SJCRH30 (cell line): ENCODE measurements at places on chromosomes 11 and 22. TPM values are rescaled to one million over a fixed set of nuclear protein-coding genes. Genes with fewer than 3 reads are reported as not detected.

DNA sequence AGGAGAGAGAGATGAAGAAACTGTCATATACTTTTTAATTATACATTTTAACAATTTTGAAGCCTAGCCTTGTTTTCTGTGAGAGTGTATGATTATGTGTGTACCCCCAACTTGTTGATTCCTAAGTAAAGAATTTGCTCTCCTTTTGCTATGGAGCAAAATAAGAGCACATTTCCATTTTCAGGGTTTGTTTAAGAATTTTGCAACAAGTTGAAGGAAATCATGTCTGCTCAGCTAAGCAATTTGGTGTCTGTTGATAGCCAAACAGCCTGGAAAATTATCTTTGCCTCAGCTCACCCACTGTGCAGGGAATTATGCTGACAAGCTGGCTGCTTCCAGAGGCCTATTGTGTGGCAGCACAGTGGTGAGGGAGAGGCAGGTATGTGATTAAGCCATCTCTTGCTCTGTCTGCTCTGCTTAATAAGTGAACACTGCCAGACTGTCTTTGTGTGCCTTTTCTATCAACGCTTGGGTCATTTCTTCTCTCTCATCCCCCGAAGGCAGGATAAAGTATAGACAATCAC, 135.1 kb upstream of the TTC12 start:
- no peak overlapping the region for H3K4me3 ChIP-seq
- no peak overlapping the region for H3K27ac ChIP-seq
- no peak for DNase-seq
- peaks cover 41% of the 10 kb centered on the region for H3K4me1 ChIP-seq
- H3K27me3 ChIP-seq = no peaks in the 10 kb centered on the region

DNA sequence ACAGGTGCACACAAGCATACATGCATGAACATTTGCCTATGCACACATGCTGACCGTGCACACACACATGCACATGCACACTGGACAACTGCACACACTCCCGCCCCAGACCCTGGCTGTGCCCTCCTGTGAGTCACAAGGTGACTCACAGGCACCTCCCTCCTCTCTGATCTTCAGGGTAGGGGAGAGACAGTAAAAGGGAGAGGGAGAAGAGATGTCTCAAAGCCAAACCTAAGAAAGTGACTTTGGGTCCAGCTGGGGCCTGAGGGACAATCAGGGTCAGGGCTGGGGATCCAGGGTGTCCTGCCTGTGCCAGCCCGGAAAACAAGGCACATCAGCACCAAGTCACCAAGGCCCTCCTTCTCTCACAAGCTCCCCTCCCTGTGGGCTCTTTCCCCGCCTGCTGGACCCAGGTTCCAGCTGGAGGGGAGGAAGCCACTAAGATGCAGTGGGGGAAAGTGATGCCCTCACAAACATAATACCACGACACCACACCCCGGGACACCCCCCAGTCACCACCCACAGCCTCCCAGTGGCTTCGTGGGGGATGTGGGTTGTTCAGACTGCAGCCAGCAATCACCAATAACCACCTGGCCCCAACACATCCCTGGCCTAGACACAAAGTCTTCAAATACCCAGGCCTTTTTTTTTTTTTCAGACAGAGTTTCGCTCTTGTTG, 39.3 kb downstream of the PDGFB start:
- H3K27ac ChIP-seq = no peak overlapping the region
- no peaks in the 10 kb centered on the region for H3K36me3 ChIP-seq
- no peaks in the 10 kb centered on the region for H3K27me3 ChIP-seq
- DNase-seq = peak; percentile 24
- H3K4me3 ChIP-seq = no peak overlapping the region

DNA sequence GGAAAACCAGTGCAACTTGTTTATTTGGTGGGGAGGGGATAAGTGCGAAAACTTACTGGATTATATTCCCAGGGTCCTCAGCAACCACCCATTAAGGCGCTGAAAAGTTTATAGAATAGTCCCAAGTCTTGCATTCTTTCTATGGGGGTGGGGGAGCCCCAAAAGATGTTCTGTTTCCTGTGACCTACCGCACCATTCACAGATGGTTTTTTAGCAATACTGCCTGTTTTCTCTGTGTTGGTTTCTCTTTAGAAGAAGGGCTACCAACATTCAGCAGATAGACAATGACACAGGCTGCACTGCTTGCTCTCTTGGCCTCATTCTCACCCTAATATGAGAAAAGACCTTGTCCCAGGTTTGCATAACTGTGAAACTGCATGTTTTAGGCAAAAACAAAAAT, 86.5 kb downstream of the FAM76B start:
- DNase-seq = no peak
- no peaks in the 10 kb centered on the region for H3K27me3 ChIP-seq
- H3K4me3 ChIP-seq = no peak overlapping the region
- no peaks in the 10 kb centered on the region for H3K36me3 ChIP-seq

DNA sequence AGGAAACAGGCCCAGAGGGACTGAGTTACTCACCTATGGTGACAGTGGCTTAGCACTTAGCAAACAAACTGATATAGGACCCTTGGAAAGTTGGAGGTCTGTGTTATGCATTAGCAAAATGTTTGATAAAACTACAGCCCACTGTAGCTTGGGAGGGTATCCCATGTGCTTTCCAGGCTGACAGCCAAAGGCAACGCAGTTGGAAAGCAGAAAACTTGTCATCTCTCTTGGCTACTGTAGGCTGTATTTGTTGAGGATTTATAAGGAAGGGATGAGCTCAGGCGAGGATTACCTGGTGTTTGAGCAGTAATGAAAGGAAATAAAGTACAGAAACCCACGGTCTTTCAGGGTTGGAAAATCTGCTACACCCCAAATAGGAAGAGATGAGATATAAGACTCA, 23.8 kb downstream of the SDHAF2 start:
- no peaks in the 10 kb centered on the region for H3K27me3 ChIP-seq
- no peaks in the 10 kb centered on the region for H3K4me1 ChIP-seq
- H3K36me3 ChIP-seq = peaks cover 12% of the 10 kb centered on the region; the same call in 1 of the 2 replicates
- no peak overlapping the region for H3K4me3 ChIP-seq
- no peak overlapping the region for H3K27ac ChIP-seq
- DNase-seq = no peak

DNA sequence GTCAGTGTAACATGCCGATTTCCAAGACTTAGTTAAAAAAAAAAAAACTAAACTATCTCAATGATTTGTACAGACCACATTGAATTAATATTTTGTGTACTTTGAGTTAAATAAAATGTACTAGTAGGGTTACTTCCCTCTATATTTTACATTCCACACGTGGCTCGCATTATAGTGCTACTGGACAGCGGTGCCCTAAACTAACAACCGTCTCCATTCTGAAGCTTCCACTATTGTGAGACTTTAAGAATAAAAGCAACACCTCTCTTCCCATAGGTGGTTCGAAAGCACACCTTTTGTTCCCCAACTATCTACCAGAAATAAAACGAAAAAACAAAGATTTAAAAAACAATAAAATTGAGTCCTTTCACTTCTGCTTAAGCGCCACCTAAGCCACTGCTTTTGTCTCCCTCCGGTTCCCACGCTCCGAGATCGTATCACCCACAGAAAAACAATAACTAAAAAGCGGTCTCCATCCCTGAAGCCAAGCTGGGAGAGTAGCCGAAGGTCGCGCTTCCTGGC, 380 bp upstream of the TTC17 start:
- no peaks in the 10 kb centered on the region for H3K27me3 ChIP-seq
- no peaks in the 10 kb centered on the region; the same call in 1 of the 2 replicates for H3K36me3 ChIP-seq
- H3K4me3 ChIP-seq = peak overlapping the region; percentile 95
- no peak for DNase-seq
- H3K27ac ChIP-seq = peak overlapping the region; percentile 94

The LGALS1 gene
- 671 and 890 TPM in 2 replicates for total RNA-seq

The LRRC32 gene
- total RNA-seq = 0.15 and 0.30 TPM in 2 replicates

The CD3E gene
- not detected in 2 replicates for total RNA-seq

The BARX2 gene
- 0.06 and 0.18 TPM in 2 replicates for total RNA-seq

DNA sequence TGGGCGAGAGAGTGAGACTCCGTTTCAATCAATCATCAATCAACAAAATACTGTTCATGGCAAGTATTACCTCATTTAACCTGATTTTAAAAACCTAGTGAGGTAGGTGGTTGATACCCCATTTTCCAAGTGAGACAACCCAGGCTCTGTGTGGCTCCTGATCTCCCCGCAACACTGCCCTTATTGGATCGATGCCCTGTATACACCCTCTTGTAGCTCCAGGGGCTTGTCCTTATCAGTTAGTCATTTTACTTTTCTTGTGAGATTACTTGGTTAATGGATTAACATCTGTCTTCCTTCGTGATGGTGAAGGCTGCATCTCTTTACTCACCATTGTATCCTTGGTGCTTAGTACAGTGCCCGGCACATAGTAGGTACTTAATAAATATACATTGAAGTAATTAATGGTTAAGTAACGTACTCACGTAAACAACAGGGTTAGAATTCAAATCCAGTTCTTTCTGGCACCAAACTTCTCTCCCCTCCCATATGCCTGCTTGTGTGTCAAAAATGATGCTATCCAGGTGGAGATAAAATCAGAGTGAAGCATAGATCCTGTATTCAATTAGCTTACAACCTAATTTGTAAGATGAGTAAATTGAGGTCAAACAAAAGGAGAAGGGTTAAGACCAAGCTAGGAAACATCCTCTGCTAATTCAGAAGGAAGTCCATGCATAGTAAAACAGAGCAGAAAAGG, 1.8 kb upstream of the PRG2 start:
- no peaks in the 10 kb centered on the region for H3K4me1 ChIP-seq
- H3K27me3 ChIP-seq = peaks cover 12% of the 10 kb centered on the region
- H3K36me3 ChIP-seq = no peaks in the 10 kb centered on the region
- no peak overlapping the region for H3K4me3 ChIP-seq
- H3K27ac ChIP-seq = no peak overlapping the region
- DNase-seq = no peak

The CD3G gene
- total RNA-seq = not detected in 2 replicates

DNA sequence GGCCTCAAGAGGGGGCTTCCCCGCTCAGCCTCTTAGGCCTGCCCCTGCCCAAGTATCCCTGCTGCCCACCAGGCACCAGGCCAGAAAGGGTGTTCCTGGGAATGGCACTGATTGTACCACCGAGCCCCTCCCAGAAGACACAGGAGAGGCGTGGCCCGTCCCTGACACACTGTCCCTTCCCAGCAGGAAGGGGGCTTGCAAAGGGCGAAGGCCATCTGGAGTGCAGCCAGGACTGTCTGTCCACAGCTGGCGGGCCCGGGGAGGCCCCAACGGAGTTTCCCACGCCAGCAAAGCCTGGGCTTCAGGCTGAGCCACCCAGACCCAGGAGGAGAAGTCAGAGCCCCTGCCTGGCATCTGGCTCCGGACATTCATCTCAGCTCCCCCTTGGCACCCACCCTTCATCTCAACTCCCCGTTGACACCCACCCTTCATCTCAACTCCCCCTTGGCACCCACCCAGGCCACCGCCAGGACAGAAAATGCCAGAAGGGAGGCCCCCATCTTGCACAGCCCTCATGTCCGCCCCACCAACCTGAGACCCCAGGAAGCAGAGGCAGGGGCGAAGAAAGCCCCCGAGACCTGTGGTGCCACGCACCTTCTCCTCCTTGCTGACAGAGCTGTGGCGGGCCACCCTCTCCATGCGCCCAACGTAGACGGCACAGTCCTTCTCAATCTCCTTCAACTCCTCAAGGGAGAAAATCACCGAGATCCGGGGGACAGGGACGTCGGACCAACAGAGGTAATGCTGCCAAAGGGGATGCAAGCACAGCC, 19.4 kb downstream of the TUBGCP6 start:
- H3K27me3 ChIP-seq = no peaks in the 10 kb centered on the region
- peaks cover 51% of the 10 kb centered on the region for H3K36me3 ChIP-seq
- no peak overlapping the region for H3K4me3 ChIP-seq
- no peak for DNase-seq

GRCh38 chr11:112805658-112806057, 155.6 kb upstream of the NCAM1 start:
- H3K4me1 ChIP-seq = peaks cover 30% of the 10 kb centered on the region
- H3K36me3 ChIP-seq = no peaks in the 10 kb centered on the region
- H3K27ac ChIP-seq = peak overlapping the region; percentile 94
- no peak overlapping the region for H3K4me3 ChIP-seq

The CRYBA4 gene
- total RNA-seq = 0.22 TPM in 1 of 2 replicates, not detected in the other

The MRGPRE gene
- not detected in 2 replicates for total RNA-seq

DNA sequence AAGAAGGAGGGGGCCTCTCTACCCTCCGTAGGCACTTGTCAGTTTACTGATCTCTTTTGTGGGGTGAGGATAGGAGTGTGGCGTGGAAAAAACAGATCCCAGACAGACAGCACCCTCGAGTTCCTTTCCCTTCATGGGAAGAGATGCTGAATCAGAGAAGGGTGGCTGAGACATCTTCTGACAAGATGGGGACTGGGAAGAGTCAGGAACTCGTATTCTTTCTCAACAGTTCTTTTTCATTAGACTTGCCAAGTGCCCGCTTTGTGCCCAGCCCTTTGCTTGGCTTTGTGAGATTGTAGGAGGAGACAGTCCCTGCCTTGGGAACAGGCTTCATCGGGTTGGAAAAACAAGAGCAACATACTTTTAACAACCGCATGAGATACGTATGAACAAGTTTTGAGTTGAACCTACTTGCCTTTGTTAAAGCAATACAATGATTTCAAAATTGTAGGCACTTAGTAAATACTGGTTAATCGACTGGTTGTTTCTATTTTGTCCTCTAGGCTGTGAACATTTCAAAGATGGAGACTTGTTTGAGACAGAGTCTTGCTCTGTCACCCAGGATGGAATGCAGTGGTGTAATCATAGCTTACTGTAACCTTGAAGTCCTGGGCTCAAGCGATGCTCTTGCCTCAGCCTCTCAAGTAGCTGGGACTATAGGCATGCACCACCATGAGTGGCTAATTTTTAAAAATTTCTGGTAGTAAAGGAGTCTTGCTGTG, 1.1 kb downstream of the RRM1 start:
- no peaks in the 10 kb centered on the region for H3K4me1 ChIP-seq

The OR10A2 gene
- not detected in 2 replicates for total RNA-seq

DNA sequence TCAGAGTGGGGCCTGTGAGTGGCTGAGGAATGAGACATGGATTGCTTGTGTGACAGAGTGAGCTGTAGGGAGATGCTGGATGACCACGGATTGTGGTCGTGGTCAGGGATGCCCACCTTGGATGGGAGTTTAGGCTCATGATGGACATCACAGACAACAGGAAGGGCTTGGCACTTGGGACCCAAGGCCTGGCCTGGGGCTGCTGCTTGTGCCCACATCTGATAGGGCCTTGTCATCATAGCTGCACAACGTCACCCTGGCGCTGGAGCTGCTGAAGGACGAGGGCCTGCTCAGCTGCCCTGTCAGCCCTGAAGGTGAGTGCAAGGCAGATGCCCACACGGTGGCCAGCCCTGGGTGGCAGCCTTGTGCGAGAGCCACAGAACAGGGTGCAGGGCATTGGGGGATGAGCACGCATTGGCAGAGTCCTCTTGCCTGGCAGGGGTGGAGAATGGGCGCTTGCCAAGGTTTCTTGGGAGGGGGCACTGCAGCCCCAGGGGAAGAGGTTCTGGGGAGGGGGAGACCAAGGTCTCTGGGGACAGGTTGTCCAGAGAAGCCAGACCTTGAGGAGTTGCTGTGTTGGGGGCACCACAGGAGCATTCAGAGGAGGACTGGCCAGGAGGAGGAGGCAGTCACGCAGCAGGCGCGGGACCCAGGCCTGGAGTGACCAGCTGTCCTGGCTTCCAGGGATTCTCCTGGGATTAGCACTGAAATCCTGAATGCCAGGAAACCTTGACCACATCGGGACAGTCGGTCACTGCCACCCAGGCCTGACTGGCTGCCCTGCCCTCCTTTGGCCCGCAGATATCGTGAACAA, 25.0 kb downstream of the PARVG start:
- H3K27me3 ChIP-seq = peaks cover 3% of the 10 kb centered on the region; the same call in 1 of the 2 replicates
- no peaks in the 10 kb centered on the region for H3K36me3 ChIP-seq
- DNase-seq = no peak
- no peaks in the 10 kb centered on the region for H3K4me1 ChIP-seq
- no peak overlapping the region for H3K4me3 ChIP-seq

The SLC43A1 gene
- 8.8 and 9.5 TPM in 2 replicates for total RNA-seq
